ENCODE measurements at places on chromosomes 2 and 18.
A peak's percentile ranks its signal among the peaks of the same experiment; 100 is the strongest.

GRCh38 chr2:50006327-50006726 lies 852.0 kb upstream of the FSHR start:
- no peak for DNase-seq
- no peaks in the 10 kb centered on the region for H3K36me3 ChIP-seq
- no peak overlapping the region for H3K4me3 ChIP-seq
- no peaks in the 10 kb centered on the region for H3K27me3 ChIP-seq
- no peaks in the 10 kb centered on the region for H3K4me1 ChIP-seq

DNA sequence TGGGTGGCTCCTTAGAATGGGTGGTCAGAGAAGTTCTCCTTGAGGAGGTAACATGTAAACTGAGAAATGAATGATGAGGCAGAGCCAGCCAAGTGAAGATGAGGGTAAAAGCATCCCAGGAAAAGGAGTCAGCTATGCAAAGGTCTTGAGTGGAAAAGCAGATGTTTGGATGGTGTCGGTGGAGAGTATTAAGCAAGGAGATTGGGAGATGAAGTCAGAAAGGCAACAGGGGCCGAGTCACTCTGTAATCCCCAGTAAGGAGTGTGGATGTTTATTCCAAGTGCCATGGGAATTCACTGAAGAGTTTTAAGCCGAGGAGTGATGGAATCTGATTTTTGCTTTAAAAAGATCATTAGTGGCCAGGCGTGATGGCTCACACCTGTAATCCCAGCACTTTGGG lies 3.4 kb upstream of the STAMBP start:
- no peak for DNase-seq
- H3K36me3 ChIP-seq, result no peaks in the 10 kb centered on the region
- H3K4me3 ChIP-seq, result no peak overlapping the region
- H3K27me3 ChIP-seq, result no peaks in the 10 kb centered on the region
- H3K4me1 ChIP-seq, result peaks cover 20% of the 10 kb centered on the region

GRCh38 chr2:223300326-223300725 lies 248.3 kb downstream of the KCNE4 start:
- no peaks in the 10 kb centered on the region for H3K27me3 ChIP-seq
- no peak overlapping the region for H3K4me3 ChIP-seq
- no peaks in the 10 kb centered on the region for H3K4me1 ChIP-seq
- H3K27ac ChIP-seq, result no peak overlapping the region

DNA sequence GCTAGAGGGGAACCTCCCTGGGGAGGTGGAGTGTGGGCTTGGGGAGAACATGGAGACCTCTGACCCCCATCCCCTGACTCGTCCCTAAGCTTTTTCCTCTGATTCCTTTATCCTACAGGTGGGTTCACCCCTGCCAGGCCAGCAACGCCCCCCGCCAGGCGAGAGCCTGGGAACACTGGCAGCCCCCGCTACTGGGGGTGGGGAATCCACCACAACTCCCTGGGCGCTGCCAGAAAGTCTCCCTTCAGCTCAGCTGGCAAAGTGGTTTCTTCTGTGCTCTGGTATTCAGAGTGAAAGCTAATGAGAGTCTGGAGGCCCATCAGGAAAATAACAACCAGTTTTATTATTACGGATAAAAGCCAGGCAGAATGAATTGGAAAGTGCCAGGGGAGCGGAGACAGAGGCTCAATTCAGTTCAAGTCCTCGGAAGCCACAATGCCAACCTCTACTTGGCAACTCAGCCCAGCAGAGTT lies 2.8 kb downstream of the DIPK1C start:
- no peaks in the 10 kb centered on the region for H3K36me3 ChIP-seq
- no peak overlapping the region for H3K4me3 ChIP-seq
- peaks cover 45% of the 10 kb centered on the region for H3K27me3 ChIP-seq
- DNase-seq, result no peak

DNA sequence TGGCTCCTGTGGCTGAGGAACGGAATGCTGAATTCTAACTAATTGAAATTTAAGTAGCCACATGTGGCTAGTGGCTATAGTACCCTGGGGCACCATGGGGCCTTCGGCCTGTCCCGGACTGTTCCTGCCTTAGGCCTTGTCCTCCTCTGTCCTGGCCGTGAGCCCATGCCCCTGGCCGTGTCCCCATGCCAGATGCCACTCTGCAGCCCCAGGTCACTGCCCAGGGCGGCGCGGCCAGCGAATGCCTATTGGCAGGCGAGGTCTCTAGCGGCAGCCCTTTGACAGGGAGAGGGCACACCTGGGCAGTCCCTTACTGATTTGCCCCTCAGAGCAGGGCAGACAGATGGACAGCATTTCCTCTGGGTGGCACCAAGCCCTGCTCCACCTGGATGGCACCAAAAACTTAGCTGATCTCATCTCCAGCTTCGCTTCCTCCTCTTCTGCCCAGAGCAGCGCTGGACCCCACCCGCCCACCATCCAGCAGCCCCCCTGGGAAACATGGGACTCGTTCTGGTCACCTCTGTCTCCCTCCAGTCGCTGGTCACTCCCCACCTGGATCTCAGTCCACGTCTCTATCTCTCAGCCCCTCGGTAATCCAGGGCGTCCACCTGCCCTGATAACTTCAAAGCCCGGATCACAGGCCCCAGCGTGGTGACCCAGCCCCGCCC lies 1.1 kb upstream of the DGKD start:
- H3K27me3 ChIP-seq, result no peaks in the 10 kb centered on the region
- peak; percentile 61 for DNase-seq
- peak overlapping the region; percentile 75 for H3K4me3 ChIP-seq

GRCh38 chr2:229634601-229635370 lies 79.6 kb downstream of the DNER start:
- no peak overlapping the region for H3K27ac ChIP-seq
- DNase-seq, result no peak
- peaks cover 7% of the 10 kb centered on the region for H3K27me3 ChIP-seq
- no peaks in the 10 kb centered on the region for H3K36me3 ChIP-seq

DNA sequence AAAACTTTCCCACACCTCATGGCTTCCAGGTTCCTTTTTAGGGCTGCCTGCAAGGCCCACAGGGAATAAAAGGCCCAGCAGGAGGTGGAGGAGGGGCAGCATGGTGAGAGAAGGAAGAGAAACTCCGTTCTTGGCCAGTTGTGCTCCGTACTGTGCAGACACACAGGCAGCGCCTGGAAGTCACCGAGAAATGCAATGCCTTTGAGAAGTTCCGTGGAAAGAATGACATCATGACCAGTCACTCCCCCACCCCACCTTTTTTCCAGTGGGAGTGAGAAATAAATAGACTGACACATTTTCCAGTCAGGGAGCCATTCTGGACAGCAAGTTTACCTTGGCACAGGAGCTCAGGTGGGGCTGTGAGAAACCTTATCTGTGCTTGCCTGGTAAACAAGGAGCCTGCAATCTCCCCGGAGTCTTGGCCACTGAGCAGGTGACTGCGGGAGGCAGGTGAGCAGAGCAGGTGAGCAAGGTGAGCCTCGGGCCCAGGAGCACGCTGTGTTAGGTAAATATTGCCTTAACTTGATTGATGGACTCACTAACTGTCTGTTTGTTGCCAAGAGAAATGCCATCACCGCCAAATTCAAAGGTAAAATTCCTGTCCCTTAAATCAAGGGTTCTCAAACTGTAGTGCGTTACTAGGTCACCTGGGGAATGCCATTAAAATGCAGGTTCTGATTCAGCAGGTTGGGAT lies 13.5 kb upstream of the LBH start:
- peak overlapping the region; percentile 60 for H3K27ac ChIP-seq
- no peaks in the 10 kb centered on the region for H3K27me3 ChIP-seq
- DNase-seq, result peak; percentile 77

DNA sequence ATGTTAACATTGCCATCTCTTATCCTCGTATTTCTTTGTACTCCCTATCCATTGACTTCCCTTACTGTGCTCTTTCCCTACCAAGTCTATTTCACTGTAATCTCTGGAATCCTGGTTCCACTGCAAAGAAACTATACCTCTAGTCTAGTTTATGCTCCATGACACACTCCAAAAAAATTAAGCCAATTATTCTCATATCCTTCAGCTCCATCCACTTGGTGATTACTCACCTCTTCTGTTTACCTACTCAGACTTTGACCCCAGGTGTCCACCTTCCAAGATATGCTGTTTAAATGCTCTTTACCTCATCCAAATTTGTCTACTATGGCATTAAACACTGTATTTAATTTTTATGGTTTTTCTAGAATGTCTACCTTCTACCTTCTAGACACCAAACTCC lies 137.9 kb downstream of the ATAD2B start:
- H3K4me1 ChIP-seq, result no peaks in the 10 kb centered on the region
- DNase-seq, result no peak
- H3K36me3 ChIP-seq, result peaks cover 22% of the 10 kb centered on the region

DNA sequence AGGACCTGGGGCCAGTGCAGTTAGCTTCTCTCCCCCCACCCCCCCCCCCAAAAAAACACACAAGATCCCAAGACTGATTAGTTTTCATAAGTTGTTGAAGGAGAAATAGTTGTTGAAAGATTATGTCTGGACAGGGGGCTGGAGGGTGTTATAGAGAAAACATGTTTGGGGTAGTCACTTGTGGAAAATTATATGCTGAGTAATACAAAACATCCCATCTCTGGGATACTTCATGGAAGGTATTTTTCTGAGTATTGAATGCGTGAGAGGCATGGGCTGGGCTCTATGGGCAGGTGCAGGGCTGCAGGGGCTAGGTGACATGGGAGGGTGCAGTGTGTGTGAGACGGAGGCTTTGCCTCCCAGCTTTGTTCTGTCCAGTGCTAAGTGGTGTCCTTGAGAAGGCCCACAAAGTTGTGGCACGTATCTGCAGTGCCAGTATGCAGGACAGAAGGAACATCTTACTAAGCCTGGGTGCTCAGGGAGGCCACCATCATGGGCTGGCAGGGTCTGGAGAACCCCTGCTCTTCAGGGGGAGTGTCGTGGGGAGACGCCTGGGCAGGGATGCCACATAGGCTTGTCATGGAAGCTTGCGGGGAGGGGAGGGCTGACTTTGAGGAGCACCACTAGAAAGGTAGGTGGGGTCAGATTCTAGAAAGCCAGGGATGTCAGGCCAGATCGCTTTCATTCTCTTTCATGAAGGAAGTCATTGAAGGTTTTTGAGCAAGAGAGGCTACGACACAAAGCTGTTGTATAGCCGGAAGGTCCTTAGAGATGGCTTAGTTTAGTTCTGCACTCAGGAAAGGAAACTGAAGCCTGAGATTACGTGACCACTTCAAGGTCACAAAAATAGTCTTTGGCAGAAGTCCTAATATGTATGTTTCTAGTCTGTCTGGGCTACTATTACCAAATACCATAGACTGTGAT lies 232.0 kb downstream of the LDLRAD4 start:
- no peak overlapping the region for H3K27ac ChIP-seq
- H3K27me3 ChIP-seq, result no peaks in the 10 kb centered on the region
- no peaks in the 10 kb centered on the region for H3K36me3 ChIP-seq

DNA sequence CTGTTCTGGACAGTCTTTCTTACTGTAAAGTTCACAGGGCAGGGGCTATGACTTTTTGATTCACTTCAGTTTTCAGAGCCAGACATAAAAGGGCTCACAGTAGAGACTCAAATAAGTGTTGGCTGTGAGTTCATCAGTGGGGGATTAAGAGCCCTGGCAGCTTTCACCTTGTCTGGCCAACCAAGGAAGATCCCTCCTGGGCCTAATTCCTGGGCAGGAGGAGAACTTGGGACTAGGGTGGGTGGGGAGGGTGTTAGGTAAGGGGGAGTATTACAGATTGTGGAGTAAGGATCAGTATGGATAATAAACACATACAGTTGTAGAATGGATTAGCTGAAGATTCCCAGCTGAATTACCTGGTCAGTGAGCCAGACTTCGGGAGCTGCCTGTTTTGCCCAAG lies 904 bp upstream of the SFXN5 start:
- H3K27me3 ChIP-seq, result no peaks in the 10 kb centered on the region
- peaks cover 29% of the 10 kb centered on the region for H3K4me1 ChIP-seq
- DNase-seq, result no peak
- H3K4me3 ChIP-seq, result peak overlapping the region; percentile 99
- peak overlapping the region; percentile 95 for H3K27ac ChIP-seq

GRCh38 chr2:173792166-173792565 lies 173.0 kb downstream of the SP3 start:
- H3K27me3 ChIP-seq, result no peaks in the 10 kb centered on the region
- no peak for DNase-seq
- no peaks in the 10 kb centered on the region for H3K36me3 ChIP-seq
- no peak overlapping the region for H3K4me3 ChIP-seq

GRCh38 chr2:38829971-38830370 lies 45.8 kb downstream of the DHX57 start:
- H3K36me3 ChIP-seq, result peaks cover 41% of the 10 kb centered on the region
- H3K4me3 ChIP-seq, result no peak overlapping the region
- H3K4me1 ChIP-seq, result no peaks in the 10 kb centered on the region
- peak overlapping the region; percentile 18 for H3K27ac ChIP-seq
- DNase-seq, result no peak
- no peaks in the 10 kb centered on the region for H3K27me3 ChIP-seq

DNA sequence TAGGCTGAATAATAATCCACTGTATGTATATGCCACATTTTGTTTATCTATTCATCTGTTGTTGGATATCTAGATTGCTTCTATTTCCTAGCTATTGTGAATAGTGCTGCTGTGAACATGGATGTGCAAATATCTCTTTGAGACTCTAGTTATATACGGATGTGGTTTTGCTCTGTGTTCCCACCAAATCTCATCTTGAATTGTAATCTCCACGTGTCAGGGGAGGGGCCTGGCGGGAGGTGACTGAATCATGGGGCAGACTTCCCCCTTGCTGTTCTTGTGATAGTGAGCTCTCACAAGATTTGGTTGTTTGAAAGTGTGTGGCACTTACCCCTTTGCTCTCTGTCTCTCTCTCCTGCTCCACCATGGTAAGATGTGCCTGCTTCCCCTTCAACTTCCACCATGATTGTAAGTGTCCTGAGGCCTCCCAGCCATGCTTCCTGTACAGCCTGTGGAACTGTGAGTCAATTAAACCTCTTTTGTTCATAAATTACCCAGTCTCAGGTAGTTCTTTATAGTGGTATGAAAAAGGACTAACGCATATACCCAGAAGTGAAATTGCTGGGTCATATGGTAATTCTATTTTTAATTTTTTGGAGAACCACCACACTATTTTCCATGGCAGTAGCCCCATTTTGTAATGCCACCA lies 86.1 kb upstream of the UPP2 start:
- no peaks in the 10 kb centered on the region for H3K27me3 ChIP-seq
- no peaks in the 10 kb centered on the region for H3K36me3 ChIP-seq
- no peak overlapping the region for H3K27ac ChIP-seq

- no peaks in the 10 kb centered on the region for H3K36me3 ChIP-seq
These were observed 10.2 kb downstream of the NEDD4L start for GRCh38 chr18:58054041-58054781.

DNA sequence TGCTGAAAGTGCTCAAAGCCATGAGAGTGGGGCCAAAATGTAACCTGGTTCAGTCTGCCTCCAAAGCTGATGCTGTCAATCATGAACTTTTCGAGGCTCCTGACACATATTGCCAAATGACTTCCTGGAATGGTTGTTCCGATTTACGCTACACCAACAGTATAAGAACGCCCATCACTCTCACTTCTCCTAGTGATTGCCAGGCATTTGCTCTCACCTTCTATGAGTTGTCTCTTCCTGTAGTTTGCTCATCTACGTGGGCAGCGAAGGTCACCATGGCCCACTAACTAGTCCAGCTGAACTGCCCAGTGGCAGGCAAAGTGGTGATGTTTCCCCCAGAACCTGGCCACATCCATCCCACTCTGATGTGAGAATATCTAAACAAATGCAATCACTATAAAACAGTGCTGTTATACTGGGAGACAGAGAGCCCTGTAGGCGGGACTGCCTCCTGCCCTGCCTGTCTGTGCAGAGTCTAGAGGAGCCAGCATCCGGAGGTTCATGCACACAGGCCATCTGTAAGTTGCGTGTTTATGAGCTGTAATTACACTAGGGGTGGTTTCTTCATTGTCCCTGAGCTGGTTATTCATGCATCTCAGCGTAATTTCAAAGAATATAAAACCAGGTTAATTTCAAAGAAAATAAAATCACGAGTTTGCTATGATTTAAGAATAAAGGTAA lies 8.8 kb upstream of the CABLES1 start:
- no peak overlapping the region for H3K27ac ChIP-seq
- H3K27me3 ChIP-seq, result no peaks in the 10 kb centered on the region
- DNase-seq, result no peak

All from lower lobe of right lung (tissue), 2 donors.